LoVo (cell line): ENCODE measurements at places on chromosomes 16 and 17.

DNA sequence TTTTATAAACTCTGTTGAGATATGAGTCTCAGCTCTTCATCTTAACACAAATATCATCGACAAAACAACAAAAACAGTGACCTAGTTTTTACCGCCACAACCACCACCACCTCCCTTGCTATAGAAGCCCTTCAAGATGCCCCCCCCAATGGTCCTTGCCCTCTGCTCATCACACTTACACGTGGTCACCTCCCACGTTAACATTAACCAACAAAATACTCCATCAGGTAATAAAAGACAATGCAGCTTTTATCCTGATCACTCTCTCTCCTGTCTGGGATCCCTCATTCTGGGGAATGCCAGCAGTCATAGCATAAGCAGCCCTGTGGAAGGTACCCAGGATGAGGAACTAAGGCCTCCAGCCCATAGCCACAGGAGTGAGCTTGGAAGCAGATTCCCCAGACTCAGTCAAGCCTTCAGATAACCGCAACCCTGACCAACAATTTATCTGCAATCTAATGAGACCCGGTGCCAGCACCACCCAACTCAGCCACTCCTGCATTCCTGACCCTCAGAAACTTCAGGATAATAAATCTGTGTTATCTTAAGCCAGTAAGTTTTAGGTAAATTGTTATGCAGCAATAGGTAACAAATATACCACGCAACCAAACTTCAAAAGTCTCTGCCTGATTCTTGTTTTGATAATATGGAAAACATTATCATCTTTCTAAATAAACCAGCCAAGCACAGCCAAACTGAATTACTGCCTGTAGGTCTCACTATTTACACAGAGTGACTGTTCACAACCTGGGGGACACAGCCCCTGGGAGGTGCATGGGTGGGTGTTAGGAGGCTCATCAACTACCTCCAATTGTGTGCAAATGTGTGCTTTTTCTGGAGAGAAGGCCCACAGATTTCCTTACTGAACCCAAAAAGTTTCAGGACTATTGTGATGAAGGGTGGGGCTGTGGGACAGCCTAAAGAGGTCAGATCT lies 6.1 kb downstream of the PECAM1 start:
- DNase-seq = peak; percentile 61

DNA sequence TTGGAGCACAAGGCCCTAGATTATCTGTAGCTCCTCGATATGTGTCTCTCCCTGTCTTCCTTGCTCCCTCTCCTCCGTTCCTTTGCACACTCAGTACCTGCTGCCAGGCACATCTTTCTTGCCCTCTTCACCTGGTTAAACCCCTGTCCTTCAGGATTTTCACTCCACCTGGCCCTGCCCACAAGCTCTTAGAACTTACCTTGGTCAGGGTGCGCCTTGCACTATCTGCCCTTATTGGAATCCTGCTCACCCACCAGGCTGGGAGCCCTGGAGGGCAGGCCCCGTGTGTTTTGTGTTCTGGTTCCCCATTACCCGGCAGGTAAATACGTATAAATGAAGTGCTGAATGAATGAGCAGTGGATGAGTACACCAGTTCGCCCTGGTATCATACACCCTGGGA lies 54.6 kb downstream of the MARCHF10 start:
- no peak for DNase-seq

DNA sequence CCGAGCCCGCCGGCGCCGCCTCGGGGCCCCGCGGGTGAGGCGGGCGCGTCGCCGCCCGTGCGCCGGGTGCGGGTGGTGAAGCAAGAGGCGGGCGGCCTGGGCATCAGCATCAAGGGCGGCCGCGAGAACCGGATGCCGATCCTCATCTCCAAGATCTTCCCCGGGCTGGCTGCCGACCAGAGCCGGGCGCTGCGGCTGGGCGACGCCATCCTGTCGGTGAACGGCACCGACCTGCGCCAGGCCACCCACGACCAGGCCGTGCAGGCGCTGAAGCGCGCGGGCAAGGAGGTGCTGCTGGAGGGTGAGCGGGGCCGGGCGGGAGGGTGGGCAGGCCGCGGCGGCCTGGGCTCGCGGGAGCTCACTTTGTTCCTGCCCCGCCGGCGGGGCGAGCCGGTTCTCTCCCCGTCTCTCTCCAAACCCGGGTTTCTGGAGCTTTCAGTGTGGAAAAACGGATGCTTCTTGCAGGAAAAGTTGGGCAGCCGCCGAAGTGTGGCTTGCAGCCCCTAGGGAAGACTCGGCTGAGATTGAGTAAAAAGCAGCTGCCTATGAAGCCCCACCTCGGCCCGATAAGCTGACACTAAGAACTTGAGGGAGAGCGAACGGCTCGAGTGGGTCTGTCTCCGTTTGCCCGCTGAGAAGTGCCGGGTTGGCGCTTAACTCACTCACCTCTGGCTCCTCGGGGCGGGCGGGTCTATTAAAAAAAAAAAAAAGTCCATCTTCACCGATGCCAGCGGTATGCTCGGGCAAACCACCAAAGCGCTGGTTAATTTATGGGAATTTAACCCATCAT lies 677 bp downstream of the SNTB2 start:
- peak; percentile 46 for DNase-seq

GRCh38 chr17:19248151-19248927 lies 11.2 kb downstream of the EPN2 start:
- no peak for DNase-seq

DNA sequence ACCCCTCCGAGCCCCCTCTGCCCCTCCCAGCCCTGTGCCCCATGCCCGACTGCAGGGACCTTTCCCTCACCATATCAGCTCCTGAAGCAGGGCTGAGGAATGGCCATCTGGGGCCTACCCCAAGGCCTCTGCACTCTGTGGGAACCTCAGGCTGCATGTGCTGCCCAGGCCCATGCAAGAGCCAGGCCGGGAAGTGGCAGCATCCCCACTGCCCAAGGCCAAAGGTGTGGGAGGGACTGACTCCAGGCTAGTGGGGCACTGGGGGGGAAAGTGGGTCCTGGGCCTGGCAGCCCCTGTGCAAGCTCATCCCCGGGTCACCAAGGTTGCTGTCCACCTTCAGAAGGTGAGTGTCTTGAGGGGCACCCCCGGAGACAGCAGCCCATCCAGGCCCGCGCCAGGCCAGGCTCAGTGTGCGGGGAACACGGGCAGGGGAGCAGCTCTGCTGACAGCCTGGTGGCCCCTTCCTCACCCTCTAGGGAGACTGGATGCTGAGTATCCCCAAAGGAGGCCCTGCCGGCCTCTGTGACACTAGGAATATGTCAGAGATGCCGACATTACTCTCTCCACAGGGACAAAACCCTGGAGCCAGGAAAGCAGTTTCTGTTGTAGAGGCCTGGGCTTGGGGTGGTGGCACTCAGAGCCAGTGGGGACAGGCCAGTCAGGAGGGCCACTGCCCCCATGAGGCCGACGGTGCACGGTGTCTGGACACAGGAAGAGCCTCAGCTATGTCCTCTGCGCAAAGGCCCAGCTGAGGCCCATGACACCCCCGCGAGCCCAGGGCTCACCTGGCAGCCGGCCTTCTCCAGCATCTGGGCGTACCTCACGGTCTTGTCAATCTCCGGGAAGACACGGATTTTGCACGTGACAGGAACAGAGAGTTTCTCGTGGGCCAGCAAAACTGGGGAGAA lies 3.3 kb downstream of the DUS1L start:
- DNase-seq = no peak

- no peak for DNase-seq
Measured at GRCh38 chr17:41730479-41730878, 4.0 kb downstream of the HAP1 start.

- DNase-seq = no peak
Measured at GRCh38 chr16:67244387-67245185, 2.7 kb downstream of the FHOD1 start.

DNA sequence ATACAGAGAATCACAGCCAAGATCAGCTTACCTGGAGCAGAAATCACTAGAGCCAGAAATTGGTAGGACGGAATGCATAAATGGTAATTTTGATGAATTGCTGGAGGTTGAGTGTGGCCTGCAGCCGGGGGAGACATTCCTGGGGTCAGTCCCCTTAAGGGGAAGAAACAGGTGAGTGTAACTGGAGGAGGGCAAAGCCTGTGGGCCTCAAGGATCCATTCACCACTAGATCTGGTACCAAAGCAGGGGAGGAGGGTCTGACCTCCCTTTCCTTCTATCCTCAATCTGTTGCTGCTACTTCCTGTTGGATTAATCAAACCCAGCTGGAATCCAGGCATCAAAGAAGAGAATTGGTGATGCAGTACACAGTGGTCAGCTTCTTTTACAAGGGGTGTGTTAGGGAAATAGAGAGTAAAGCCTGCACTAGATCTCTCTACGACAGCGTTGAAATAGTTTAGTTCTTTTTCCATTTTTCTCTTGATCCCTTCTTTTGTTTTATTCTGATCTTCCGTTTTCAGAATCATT lies 8.6 kb upstream of the ABCA9 start:
- DNase-seq = no peak

DNA sequence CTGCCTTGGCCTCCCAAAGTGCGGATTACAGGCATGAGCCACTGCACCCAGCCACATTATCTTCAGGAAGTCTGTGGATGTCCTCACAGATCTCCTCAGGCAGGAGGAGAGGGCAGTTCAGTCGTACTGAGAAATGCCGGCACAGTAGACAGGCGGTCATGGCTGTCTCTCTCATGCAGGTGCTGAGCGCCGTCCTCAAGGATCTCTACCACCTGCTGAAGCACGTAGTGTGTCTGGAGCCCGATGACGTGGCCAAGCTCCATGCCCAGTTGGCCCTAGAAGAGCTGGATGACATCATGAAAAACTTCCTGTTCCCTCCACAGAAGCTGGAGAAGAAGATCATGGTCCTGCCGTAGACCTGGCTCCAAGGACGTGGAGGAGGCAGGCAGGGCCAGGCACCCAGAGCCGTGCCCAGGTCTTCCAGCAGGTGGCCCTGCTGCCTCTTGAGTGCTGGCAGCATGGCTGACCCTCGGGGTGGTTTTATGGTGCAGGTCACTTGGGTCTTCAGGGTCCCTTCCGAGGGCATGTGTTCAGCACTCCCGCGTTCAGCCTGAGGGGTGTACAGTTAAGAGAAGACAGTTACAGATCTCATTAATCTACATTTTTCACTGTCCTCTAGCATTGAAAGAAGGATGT lies 22.0 kb upstream of the HAS3 start:
- DNase-seq = no peak

GRCh38 chr17:4460661-4461060 lies 26.9 kb downstream of the SPNS3 start:
- DNase-seq = no peak

DNA sequence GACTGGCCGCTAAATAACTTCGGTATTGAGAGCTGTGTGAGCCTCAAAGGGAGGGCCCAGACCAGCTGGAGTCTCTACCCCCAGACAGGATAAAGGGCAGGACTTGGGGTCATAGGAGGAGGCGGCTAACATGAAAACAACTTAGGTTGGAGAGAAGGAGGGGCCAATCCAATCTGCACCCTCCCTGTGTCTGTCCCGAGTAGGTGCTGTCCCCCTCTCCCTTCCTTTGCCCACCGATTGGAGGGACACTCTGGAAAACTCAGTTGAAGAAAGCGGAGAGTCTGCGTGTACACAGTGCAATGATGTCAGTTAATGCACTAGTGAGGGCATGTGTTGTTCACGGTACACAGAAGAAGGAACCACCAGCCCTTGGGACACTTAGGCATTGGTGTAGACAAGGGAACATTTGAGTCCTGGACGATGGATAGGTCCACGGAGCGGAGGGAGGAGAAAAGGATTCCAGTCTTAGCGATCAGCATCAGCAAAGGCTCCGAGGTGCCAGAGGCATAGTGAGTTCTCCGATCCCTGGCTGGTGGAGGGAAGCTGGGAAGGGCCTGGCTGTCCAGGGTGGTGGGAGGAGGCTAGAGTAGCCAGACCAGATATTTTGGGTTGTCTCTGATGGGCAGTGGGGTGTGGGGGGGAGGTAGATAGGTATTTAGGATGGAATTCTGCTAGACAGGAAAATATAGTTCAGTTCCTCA lies 761 bp downstream of the NOL3 start:
- no peak for DNase-seq

GRCh38 chr17:39972271-39972670 lies 8.3 kb upstream of the PSMD3 start:
- no peak for DNase-seq

DNA sequence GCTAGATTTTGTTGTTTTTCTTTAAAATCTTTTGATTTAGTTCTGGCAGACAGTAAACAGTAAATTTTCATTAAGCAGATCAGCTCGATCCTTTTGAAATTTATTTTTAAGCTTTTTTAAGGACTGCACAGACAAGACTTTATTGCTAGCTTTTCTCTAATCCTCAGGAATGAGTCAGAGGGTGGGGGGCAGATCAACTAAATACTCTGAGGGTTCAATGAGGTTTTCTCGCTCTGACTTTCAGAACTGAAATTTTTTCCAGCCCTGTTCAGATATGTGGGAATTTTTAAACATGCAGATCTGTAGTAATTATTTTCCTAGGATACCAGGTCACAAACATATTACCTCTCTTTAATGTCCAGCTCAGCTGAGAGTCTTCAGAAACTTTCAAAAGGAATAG lies 977.2 kb downstream of the CDH11 start:
- DNase-seq = no peak

GRCh38 chr16:57469046-57469445 lies 6.6 kb downstream of the POLR2C start:
- DNase-seq = no peak

DNA sequence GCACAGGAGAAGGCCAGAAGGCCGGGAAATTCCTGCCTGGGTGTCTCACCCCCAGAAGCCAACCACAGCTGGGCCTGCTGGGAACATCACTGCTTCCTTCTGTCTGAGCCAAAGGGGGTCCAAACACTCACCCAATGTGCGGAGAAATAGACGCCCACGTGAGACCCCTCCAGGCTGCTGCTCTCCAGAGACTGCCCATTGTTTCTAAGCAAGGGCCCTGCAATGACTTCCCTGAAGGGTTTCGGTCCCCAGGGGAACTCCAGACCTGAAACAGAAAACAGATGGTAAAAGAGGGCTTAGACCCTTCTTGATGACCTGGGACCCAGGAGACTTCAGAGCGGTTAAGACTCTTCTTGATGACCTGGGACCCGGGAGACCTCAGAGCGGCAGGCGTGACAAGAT lies 41.3 kb downstream of the MRM3 start:
- no peak for DNase-seq

DNA sequence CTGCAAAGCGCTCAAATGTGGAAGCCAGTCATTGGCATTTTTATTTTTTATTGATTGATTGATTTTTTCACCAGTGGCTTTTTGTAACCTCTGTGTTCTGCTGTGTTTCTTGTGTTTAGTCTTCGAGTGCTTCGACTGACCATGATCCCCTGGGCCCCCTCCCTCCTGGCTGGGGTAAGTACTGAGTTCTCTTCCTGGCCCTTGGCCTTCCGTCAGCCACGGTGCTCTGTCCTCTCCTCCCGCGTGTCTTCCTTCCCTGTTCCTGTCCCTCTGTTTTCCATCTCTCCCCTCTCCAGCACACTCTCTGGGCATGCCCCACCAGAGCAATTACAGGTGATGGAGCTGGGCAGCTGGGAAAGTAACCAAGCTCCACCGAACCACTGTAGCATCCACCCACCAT lies 25.8 kb upstream of the CLEC18A start:
- DNase-seq = no peak

GRCh38 chr17:41986634-41987033 lies 20.0 kb downstream of the CNP start:
- DNase-seq = no peak

- DNase-seq = no peak
Measured at GRCh38 chr17:32104158-32104557, 38.1 kb upstream of the RHOT1 start.
